ENCODE measurements at places on chromosomes 7 and 10. TPM values are rescaled to one million over a fixed set of nuclear protein-coding genes. Genes with fewer than 3 reads are reported as not detected.

Gene UCMA
- total RNA-seq, result not detected

Gene LRRD1
- not detected for total RNA-seq

Gene HBP1
- 19.1 TPM for total RNA-seq

Gene SPRN
- total RNA-seq, result 0.20 TPM

Gene SPDYE2
- not detected for total RNA-seq

Gene MDFIC
- 23.8 TPM for total RNA-seq

Gene RNLS
- total RNA-seq, result 9.7 TPM

Gene ERVW-1
- not detected for total RNA-seq

Gene SPDYE16
- total RNA-seq, result not detected

Gene LSM8
- total RNA-seq, result 40.9 TPM

Gene NFE2L3
- 9.5 TPM for total RNA-seq

Data from A549 treated with Mapracorat at 1 μM for 4 hours (cell line).